ENCODE measurements at places on chromosomes 16 and 17.

GRCh38 chr16:86740298-86740697, 161.9 kb downstream of the FOXL1 start:
- no peak for DNase-seq

- no peak for DNase-seq
Measured at GRCh38 chr17:55440391-55440790, 18.8 kb upstream of the MMD start.

DNA sequence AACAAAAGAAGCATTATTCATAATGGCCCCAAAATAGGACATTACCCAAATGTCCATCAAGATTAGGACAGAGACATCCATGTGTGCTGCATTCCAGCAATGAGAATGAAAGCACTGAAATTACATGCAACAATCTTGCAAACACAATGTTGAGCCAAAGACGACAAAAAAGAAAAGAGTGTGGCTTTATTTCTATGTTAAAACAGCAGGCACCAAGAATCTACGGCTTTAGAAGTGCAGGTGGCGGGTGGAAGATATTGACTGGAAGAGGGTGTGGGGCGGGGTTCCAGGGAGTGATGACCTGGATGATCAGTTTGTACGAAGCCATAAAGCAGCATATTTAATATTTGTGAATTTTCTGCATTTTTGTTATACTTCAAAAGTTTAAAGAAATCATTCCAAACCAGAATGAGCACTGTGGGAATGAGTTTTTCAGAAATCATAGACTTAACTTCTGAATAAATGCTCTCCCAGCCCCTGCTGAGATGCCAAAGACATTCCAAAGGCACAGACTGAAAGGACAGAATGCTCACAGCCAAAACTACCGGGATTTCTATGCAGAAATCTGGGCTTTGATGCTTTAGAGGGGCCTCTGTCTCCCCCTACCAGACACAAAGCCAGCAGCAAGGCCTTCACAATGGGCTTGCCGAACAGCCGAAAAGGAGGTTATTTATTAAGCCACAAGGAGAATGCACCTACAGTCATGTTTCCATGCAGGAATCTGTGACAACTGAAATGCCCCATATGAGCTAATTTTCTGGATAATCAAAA, 361.6 kb downstream of the GRIN2A start:
- no peak for DNase-seq

GRCh38 chr17:12867726-12868125, 78.4 kb downstream of the ARHGAP44 start:
- no peak for DNase-seq

GRCh38 chr17:40475234-40475908, 26.1 kb downstream of the TNS4 start:
- no peak for DNase-seq

DNA sequence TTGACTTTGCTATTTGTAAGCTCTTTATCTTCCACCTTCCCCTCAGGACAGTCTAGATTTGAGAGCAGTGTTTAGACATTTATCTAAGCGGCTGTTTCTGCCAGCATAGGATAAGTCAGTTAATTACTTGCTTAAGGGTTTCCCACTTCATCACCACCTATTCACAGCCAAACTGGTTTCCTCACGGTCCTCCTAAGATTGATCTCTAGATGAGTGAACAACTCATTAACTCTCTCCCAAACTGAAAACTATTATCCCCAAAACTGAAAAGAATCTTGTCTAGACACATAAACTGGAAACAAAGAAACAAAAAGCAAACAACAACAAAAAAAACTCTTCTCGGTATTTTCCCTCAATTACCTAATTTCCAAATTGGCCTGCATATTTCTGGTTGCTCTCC, 58.2 kb downstream of the SHCBP1 start:
- no peak for DNase-seq

DNA sequence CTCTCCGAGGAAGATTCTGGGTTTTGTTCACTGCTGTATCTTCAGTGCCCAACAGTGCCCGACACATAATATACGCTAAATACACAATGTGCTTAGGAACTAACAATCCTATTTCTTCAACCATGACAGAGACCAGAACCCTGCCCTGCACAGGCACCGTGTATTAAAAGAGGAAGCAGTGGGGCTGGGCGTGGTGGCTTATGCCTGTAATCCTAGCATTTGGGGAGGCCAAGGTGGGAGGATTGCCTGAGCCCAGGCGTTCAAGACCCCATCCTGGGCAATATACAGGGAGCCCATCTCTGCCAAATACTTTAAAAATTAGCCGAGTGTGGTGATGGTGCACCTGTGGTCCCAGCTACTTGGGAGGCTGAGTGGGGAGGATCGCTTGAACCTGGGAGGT, 19.3 kb downstream of the ARL2BP start:
- no peak for DNase-seq

GRCh38 chr17:81398176-81398831, 3.0 kb downstream of the BAHCC1 start:
- no peak for DNase-seq

DNA sequence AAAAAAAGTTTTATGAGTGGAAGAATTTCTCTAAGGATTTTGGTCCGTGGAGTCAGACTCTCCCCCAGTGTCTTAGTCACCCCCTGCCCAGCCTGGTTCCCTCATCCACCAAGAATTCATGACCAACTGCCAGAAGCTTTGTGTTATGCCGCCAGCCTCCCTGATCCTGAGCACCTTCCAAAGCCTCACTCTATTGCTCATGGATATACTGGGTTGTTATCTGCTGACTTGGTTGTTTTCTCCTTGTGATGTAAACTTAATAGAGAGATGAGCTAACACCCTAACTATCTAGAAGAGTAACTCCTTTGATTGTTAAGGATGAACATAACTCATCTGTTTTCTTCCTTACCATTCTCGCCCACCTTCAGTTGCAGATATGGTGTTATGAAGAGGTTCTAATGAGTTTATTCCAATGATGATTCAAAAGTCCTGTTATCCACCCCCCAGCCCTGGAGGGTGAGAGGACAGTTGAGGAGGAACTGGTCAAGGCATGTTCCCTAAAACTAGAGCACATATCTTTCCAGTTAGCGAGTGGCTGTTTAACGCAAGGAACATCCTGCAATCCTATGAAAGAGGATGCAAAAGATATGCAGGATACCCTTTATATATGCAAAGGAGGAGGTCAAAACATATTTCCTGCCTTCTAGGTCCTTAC, 1.5 kb upstream of the PSMD3 start:
- no peak for DNase-seq

- peak; percentile 89 for DNase-seq
Measured at GRCh38 chr17:76141212-76142038, at the start of gene FOXJ1. FOXJ1 (minus strand) TSS chr17:76141245; CDS start chr17:76140395, 850 bp downstream.

DNA sequence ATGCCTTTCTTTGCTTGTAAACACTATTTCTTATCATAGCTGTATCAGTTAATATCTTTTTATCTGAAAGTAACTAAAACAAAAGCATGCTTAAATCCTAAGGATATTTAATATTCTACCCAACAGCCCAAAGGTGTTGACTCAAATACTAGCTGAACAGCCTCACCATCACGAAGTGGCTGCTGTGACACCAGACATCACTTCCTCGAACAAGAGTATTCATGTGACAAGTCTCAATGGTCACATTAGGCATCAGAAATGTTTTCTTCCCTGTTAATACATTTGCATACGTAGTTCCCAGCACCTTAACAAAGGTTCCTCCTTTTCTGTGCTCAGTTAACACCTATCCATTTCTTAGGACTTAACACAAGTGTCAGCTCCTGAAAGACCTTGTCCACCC, 193.8 kb upstream of the DYNLRB2 start:
- no peak for DNase-seq

GRCh38 chr16:55263271-55264250, 60.4 kb upstream of the IRX6 start:
- DNase-seq, result no peak

DNA sequence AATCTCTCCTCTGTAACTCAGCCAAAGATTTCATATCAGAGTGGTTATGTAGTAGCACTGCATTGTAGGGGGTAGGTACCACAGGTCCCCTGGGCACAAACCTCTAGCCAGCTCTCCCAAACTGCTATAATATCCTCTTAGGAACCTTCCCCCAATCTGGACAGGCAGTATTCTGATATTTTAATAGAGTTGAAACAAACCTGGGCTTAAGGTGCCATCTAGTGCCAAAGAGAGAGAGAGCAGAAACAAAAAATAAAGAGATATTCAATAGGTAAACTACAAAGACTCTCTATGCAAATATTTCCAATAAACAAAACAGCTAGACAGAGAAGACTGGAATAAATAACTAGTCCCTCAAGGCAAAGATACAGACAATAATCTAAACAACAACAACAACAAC, 1070.0 kb downstream of the CDH11 start:
- no peak for DNase-seq

- no peak for DNase-seq
Measured at GRCh38 chr17:77815127-77815905, 143.2 kb upstream of the TNRC6C start.

GRCh38 chr17:7307686-7308624, 527 bp downstream of the EIF5A start:
- DNase-seq, result no peak
